Aorta (tissue), 5 donors: ENCODE measurements at places on chromosomes 4 and X. TPM values are rescaled to one million over a fixed set of nuclear protein-coding genes. Genes with fewer than 3 reads are reported as not detected.

DNA sequence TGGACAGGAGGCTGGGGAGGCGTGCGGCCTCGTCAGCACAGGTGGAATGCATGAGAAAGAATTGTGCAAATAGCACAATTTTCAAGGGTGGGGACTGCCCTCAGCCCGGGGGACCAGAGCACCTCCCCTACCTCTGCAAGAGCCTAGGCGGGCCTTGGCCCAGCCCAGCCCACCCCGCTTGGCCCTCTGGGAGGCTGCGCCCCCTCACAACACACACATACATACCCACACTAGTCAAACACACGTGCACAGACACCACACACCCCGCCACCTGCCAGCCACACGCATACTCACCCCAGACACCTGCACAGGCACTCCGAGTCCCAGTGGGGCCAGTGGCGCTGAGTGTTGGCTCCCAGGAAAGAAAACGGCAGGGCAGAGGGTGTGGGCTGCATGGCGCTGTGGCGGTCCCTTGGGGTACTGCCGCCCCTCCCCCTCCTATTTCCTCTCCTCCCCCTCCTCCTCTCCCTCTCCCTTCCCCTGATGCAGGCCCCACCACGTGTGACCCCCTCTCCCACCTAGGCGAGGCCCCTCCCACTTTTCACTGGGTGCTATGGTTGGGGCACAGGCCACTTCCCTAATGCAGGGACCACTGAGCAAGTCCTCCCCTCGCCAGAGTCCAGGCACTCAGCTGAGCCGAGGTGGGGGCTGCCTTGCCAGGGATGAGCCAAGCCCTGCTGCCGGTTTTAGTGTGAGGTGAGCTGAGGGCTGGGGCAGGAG, 84.5 kb downstream of the FAM53A start:
- peak; percentile 67 for DNase-seq

- DNase-seq: no peak
These were observed 107.6 kb downstream of the AMER1 start for GRCh38 chrX:64097891-64098290.

GRCh38 chr4:181293014-181293413, 950.2 kb upstream of the TENM3 start:
- no peak for DNase-seq

The STBD1 gene
- total RNA-seq: 16.8 TPM

The CLDN34 gene
- not detected for total RNA-seq

The TCP11X2 gene
- not detected for total RNA-seq

DNA sequence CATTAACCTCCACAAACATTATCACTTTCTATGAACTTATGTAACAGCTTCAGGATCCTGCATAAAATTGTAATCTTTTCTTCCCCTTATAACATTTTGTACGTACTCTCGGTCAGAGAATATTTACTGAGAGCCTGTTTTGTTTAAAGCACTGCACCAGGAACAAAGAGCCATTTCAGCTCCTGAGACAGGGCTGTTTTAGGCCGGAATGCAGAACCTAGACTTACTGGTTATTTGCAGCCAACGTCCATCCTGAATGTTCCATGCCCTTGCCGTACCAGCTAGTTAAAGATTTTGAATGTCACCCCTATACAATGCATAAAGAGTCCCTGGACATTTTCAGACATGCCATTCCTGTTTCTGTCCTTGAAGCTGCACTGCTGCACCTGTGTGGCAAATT, 248.8 kb downstream of the PCDH7 start:
- no peak for DNase-seq

The PABPC5 gene
- 2.5 TPM for total RNA-seq
